ENCODE measurements at places on chromosomes 3 and 15.

DNA sequence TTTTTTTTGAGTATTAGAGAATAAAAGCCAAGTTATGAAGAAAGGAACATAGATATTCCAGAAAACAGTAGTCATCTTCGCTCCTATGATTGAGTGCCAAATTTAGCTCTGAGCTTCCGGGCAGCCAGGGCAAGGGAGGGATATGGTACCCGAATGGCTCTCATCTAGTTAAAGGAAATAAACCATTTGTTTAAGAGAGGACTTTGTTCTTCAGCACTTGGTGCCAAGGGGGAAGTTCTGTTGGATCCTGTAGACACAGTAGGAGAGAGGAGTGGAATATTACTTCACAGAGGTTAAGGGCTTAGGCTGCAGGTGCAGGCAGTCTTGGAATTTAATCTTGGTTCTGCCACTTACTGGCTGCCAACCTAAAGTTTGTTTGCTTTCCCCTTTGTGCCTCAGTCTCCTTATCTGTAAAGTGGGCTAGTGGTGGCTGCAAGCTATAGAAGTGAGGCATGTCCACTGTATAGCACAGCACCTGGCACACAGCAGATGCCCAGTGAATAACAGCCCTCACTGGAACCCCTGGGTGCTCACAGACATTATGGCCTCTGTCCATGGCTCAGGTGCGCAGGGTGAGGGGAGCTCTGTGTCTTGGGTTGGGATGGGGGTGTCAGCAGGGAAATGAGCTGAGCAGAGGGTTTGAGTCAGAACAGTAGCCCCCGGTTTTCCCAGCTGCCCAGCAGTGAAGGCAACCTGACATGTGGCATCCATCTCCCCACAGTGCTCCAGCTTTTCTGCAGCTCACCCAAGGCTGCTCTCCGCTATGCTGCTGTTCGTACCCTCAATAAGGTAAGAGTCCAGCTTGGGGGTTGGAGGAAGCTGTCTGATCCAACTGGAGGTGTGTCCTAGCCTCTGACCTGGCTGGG lies 10.4 kb downstream of the COPG1 start:
- no peak for DNase-seq

GRCh38 chr3:134462331-134462941 lies 23.3 kb downstream of the ANAPC13 start:
- no peak for DNase-seq

DNA sequence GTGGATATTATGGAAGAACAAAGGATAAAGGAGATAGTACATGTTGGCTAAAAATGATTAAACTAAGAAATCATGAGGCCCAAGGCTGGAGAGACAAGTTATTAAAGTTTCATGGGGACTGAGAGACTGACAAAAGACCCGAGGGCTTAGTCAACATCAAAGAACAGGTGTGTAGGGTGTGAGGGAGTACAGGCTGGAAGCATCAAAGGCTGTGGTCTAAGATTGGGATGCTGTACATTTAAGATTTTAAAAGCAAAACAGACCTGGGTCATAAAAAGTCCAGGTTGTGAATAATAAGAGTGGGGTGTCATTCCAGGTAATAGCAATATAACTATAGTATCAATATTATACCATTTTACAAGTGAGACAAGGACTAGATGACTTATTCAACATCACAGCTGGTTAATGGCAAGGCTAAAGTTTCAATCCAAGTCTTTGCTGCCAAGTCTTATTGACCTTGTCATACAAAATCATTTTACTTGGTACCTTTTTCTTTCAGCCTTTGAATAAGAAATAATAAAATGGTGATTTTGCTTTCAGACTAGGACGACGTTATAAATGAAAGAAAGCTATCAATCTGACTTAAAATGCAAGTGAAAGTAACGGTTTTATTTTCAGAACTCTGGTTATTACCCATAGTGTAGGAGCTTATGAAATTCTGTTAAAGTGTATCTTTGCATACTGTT lies 211.6 kb downstream of the TNIK start:
- DNase-seq, result no peak

- peak; percentile 75 for DNase-seq
Observed at GRCh38 chr15:38440353-38441129, 13.4 kb upstream of the FAM98B start.

DNA sequence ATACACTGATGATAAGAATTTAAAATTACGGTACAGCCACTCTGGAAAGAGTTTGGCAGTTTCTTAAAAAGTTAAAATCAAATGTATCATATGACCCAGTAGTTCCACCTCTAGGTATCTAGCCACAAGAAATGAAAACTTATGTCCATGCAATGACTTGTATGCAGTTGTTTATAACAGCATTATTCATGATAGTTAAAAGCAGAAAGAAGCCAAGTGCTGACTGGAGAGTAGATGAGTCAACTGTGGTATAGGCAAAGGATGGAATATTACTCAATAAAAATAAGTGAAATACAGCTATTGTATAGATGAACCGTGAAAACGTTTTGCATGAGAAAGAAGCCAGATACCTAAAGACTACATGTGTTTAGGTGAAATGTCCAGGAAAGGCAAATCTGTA lies 14.8 kb downstream of the GPR87 start:
- DNase-seq, result no peak

DNA sequence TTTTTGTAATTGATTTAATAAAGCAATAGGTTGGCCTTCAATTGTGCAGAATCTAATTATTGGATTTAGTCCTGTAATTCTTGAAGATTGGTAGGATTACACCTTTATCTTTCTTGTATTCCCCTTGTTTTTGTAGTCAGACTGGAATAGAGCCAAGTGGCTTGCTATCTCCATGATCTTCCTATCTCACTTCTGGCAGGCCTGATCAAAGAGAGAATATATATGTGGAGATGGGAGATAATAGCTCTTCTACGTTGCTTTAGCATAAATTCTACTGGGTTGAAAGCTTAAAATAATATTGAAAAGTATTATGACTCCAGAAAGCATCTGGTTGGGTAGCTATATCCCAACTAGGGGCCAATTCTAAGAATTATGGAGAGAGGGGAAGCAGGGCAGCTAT lies 16.9 kb upstream of the IFT57 start:
- peak; percentile 45 for DNase-seq

- DNase-seq, result no peak
Observed at GRCh38 chr3:102194760-102195159, 240.1 kb upstream of the ZPLD1 start.

GRCh38 chr15:79978655-79979514 lies 7.9 kb upstream of the BCL2A1 start:
- DNase-seq, result peak; percentile 66

GRCh38 chr3:71817262-71817661 lies 32.3 kb upstream of the PROK2 start:
- no peak for DNase-seq

DNA sequence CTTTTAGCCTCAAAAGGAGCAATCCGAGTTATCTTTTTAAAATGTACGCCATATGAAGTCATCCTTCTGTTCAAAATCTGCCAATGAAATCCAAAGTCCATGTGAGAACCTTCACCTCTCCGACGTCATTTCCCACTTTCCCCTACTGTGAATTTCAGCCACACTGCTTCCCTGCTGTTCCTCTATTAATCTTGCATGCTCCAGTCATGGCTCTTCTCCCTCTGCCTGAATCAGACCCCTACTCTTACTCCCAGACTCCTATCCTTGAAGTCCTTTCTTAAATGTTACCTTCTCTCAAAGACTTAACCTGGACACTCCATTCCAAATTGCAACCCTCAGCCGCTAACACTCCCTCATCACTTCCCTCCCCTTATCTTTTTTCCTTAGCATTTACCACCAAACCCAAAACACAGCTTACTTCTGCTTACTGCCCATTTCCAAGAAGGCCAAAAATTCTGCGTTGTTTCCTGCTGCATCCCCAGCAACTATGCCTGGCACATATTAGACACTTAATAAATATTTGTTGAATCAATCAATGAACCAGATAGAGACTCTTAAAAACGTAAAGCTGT lies 1.2 kb downstream of the NKIRAS1 start:
- peak; percentile 58 for DNase-seq

DNA sequence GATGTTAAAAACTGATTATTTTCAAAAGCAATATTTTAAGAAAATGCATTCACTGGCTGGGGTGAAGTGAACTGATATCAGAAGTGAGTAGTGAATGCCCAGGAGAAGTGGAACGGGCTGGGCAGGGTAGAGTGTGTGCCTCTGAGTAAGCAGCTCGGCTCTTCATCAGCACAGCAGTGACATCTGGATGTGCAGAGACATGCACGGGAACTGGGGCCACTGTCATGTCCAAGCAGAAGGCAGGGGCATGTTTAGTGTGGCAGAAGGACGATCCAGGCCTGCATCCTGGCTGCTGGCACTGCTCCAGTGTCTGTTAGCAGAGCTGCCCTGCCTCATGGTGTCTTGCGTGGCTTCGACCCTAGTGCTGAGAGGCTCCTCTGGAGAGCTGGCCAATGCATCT lies 305.6 kb upstream of the LRRFIP2 start:
- peak; percentile 73 for DNase-seq

- no peak for DNase-seq
Observed at GRCh38 chr3:143910756-143911155, 60.9 kb upstream of the DIPK2A start.

GRCh38 chr15:93477721-93478120 lies 388.7 kb upstream of the RGMA start:
- no peak for DNase-seq

- DNase-seq, result no peak
Observed at GRCh38 chr15:58932710-58933280, 684 bp downstream of the SLTM start.

DNA sequence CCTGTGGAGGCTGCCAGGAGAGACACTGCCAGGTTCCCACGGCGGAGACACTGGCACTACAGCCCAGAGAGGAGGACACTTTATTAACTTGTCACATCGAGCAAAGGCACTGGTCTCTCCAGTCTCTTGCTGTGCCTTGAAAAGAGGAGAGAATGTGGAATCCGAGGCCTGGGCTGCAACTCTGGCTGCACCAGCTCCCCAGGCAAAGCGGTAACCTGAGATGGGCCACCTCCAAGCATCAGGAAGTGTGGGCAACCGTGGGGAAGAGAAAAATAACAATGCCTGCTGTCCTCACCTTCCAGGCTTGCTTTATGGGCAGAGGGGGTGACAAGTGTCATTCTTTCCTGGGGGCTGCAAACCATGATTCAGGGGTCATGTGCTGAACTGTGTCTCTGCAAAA lies 91.6 kb upstream of the RGMA start:
- no peak for DNase-seq

GRCh38 chr3:196428041-196428440 lies 4.2 kb downstream of the UBXN7 start:
- DNase-seq, result no peak

DNA sequence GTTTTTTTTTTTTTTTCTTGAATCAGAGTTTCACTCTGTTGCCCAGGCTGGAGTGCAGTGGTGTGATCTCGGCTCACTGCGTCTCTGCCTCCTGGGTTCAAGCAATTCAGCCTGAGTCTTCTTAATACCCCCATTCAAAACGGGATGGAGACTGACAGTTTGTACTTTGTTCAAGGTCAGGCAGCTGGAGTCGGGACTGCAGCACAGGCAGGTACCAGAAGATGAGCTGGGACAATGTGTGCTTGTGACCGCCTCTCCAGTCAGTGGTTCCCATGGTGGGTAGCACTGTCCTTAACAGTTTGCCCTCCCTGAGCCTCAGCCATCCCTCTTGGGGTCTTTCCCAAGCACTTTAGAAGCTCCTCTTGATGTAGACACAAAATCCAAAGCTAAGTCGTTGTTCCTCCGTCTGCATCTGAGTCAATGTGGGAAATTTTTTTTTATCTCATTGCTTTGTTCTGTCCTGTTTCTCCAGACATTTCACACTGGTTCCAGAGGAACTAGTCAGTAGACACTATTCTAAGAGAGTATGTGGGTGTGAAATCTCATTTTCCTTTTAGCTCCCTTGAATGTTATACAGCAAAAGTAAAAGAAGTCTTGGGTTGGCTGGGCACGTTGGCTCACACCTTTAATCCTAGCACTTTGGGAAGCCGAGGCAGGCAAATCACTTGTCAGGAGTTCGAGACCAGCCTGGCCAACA lies 5.3 kb upstream of the TTLL13 start:
- DNase-seq, result no peak

- no peak for DNase-seq
Observed at GRCh38 chr3:107001635-107002034, 375.6 kb upstream of the CCDC54 start.

DNA sequence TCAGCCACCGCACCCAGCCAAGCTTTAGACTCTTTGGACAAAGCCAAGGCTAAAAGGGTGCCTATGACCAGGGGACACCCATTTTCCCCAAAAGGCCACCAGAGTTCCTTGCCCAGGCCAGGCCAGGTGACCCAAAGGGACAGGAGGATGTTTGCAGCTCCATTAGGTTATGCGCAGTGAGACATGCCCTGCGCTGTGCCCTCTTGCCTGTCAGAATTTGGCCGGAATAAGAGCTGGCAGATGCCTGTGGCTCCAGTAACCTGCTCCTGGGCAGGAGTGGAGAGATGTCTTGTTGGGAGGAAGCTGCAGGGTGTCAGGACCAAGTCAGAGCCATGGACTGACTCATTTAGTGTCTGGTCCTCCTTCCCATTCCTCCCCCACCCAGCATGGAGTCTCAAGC lies 20.5 kb downstream of the DNASE1L3 start:
- no peak for DNase-seq

GRCh38 chr15:82231233-82231632 lies 31.3 kb downstream of the EFL1 start:
- peak; percentile 11 for DNase-seq

- DNase-seq, result peak; percentile 87
Observed at GRCh38 chr3:119559441-119559963, at the start of gene CD80. CD80 (minus strand) TSS chr3:119559614; CDS start chr3:119557728, 1,886 bp downstream.

DNA sequence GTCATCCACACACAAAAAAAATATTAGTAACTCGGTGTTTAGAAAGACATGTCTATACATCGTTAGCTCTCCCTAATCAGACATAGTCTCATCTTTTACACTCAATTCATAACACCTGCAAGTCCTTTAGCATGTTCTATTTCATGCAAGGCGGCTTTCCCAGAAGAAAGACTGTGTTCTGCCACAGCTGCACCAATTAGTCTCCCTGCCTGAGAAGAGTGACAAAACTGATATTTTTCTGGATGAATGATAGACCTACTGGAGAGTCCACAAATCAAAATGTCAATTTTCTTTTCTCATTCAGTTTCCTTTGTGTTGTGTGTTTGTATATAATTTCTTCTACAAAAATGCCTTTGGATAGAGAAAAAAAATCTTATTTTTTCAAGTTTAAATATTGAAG lies 435.8 kb upstream of the EPHA3 start:
- DNase-seq, result no peak

DNA sequence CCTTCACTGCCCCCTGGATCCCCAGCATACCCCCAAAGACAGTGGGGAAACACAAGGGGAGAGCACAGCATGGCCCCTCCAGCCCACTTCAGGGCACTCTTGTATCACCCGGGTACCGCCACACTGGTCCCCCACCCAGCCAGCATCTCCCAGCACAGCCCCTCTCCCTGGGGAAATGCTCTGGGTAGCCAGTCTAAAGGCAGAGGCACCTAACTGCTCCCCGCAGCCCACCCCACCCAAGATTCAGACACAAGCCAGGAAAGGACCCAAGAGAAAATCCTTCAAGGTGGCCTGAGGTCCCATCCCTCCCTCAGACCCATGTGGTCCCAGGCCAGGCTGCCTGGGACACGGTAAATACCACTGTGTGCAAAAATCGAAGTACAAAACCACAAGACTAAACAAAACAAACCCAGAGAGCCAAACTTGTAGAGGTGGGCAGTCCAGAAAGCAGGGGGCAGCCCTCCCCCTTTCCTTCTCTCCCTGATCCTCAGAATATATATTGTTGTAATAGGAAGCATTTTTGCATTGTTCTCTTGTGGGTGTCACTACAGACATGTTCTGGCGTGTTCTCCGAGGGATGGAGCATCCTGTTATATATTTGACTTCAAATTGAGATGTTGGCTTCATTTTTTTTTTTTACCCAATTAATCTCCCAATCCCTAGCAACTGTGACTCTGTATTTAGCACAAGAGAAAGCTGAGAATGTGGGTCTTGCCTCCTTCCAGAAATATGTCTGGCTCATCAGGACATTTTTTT lies 51.7 kb downstream of the GRIP2 start:
- no peak for DNase-seq

GRCh38 chr15:55799291-55800212 lies 56.6 kb upstream of the PRTG start:
- peak; percentile 65 for DNase-seq

Data from hematopoietic multipotent progenitor cell treated with erythropoietin and hydrocortisone succinate and interleukin-3 and kit ligand, for 4 days (in vitro differentiated cells).